ENCODE measurements at places on chromosomes 1 and 21. TPM values are rescaled to one million over a fixed set of nuclear protein-coding genes. Genes with fewer than 3 reads are reported as not detected.

KRTAP12-2 gene
- not detected for polyA plus RNA-seq

WNT3A gene
- polyA plus RNA-seq: not detected

PBX1 gene
- polyA plus RNA-seq: 9.8 TPM

L1TD1 gene
- 0.05 TPM for polyA plus RNA-seq

LCE1E gene
- polyA plus RNA-seq: not detected

CELA2B gene
- not detected for polyA plus RNA-seq

RHBG gene
- polyA plus RNA-seq: not detected

NOS1AP gene
- not detected for polyA plus RNA-seq
